ENCODE measurements at places on chromosomes 16 and 17.

DNA sequence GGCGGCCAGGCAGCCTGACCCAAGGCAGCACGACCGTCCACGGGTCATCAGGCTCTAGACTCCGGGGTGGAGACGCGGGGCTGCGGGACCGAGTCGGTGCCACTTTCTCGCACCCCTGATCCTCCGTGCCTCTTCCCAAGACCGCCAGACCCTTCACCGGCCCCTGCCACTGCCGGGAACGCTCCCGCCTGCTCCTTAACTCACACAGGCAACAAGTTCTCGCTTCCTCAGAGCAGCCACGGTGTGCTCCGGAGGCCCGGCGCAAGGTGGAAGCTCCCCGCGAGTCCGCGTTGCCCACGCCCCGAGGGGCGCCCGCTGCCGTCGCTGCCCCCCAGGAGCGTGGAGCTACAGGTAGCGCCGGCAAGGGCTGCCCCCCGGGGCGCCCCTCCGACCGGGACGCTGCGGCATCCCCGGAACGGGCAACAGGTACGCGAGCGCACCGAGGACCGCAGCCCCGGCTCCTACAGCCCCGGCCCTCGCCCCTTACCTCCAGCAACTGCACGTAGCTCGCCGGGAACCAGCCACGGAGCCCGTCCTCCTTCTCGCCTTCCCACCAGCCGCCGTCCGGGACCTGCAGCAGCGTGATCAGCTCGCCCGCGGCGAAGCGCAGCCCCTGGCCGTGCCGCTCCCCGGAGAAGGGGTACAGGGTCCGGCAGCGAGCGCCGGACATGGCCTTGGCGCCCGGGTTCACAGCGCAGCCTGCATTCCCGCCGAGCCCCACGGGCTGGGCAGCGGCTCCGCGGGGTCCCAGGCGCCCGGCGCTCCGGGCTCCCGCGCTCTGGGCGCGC lies 491 bp downstream of the GAS7 start:
- DNase-seq: no peak

- no peak for DNase-seq
Observed at GRCh38 chr17:78474614-78475146, 96.2 kb downstream of the PGS1 start.

DNA sequence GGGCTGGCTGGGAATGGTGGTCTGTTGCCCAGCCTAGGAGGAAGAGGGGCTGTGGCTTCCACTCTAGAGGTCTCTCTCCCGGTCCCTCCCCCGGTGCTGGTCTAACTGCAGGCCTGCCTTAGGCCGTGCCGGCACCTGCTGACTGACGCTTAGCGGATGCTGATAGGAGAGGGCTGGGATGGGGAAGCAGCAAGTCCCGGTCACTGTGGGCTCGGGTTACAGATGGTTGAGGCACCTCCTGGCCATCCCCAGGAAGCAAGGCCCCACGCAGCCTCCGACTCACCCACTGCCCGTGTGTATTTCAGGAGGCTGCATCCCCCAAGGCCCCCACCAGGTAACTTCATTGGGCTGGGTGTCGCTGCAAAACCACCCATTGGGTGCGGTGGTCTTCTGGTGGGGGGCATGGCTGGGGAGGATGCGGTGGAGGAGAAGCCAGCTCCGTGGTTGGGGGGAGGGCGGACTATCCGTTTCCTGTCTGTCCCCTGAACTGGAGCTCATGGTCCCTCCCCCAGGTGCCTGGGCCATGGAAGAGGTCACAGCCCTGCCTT lies 278.9 kb downstream of the SEC14L1 start:
- no peak for DNase-seq

DNA sequence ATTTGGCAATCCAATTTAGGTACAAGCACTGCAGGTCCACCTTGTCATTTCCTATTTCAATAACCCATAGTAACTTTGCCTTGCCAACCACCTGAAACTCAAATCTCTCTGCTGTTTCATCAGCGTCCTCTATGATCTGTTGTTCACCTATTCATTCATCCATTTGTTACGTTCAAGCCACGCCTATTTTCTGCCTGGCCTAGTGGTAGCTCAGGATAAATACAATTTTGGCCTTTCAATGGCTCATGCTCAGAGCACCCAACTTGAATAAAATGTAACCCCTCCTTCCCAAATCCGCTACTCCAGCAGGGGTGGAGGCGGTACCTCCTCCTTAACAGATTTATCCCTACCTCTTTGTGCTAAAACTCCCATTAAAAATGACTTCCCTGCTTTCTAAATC lies 3.6 kb upstream of the FBXO47 start:
- DNase-seq: no peak

DNA sequence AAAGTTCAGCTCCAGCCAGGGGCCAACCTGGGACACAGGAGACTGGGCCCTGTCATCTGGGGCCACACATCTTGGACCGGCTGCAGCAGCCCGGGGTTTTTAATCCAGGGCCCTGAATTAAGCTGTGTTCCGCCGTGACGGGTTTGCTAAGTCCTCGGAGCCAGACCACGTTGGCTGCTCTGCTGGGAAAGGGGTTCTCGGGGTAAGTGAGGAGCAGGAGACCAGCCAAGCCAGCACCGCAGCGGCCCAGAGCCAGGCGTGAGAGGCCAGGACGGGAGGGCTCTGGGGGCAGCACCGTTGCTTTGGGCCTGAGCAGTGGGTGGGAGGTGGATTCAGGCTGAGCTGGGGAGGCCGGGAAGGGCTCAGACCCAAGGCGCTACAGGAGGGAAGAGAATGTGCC lies 31.3 kb upstream of the CBX4 start:
- DNase-seq: no peak

GRCh38 chr16:71540-72401 lies 660 bp downstream of the RHBDF1 start:
- no peak for DNase-seq

DNA sequence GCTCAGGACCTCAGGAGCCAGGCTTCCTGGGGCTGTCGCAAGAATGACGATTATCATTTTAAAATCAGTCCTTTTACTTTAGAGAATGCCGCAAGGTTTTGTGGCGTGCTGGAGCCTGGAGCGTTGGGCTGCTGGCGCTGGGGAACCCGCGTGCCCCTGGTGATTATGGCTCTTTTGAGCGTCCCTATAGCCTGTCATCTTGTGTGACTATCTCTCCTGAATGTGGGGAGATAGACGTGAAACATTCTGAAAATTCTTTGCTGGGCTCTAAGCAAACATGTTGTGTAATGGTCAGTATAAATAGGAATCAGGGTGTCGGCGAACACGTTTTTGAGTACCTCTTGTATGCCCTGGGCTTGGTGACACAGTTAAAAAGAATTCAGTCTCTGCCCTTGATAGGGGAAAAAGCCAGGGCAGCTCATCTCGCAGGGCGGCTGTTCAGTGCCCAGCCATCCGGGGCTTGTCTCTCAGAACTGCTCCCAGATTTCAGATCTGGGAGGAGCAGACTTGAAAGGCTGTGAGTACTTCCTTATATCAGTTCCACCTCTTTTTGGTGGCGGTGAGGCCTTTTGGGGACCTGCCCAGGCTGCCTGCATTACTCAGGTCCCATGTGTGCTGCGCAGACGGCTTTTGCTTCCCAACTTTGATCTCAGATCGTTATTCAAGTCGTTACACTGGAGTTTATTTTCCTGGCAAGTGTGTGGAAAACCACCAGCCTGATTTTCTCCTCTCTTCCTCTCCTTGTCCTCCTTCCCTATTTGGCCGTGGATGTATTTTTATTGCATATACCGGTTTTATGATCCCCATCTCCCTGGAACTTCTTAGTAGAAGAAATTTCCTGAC lies 973 bp downstream of the SLC7A6 start:
- peak; percentile 67 for DNase-seq

All from kidney capillary endothelial cell (primary cell).